Stimulated activated CD8-positive, alpha-beta memory T cell treated with anti-CD3 and anti-CD28 coated beads, Interleukin-2, amount 100 ng/mL, for 1 hour (primary cell): ENCODE measurements at places on chromosomes 6 and 20.

GRCh38 chr6:37551002-37551401, 51.3 kb upstream of the CCDC167 start:
- DNase-seq = no peak

- no peak for DNase-seq
These were observed 4.4 kb upstream of the MYLIP start for GRCh38 chr6:16124198-16125180.

DNA sequence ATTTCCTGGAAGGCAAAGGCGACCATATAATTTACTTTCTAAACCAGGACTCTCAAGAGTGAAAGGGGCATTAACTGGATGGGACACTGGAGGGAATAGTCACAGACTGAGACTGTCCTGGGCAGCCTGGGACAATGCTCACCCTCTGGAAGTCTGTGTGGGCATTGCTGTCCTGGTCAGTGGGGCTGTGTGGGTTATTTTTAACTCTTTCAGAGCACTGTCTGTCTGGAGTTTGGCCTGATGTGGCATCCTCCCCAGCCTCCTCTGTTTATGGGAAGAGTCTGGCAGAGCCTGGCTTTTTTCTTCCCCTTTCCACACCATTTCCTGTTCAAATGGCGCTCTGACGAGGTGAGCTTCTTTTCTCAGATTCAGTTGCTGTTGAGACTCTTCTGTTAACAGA, 11.7 kb downstream of the DAAM2 start:
- no peak for DNase-seq

DNA sequence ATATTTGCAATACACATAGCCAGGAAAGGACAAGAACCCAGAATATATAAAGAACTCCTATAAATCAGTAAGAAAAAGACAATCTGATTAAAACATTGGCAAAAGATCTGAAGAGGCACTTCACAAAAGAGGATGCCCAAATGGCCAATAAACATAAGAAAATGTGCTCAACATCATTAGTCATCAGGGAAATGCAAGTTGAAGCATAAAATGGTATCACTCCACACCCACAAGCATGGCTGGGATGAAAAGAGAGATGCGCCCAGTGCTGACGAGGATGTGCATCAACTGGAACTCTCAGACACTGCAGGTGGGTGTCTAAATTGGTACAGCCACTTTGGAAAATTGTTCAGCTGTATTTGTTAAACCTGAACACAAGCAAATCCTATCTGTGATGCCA, 42.4 kb upstream of the MLN start:
- no peak for DNase-seq

DNA sequence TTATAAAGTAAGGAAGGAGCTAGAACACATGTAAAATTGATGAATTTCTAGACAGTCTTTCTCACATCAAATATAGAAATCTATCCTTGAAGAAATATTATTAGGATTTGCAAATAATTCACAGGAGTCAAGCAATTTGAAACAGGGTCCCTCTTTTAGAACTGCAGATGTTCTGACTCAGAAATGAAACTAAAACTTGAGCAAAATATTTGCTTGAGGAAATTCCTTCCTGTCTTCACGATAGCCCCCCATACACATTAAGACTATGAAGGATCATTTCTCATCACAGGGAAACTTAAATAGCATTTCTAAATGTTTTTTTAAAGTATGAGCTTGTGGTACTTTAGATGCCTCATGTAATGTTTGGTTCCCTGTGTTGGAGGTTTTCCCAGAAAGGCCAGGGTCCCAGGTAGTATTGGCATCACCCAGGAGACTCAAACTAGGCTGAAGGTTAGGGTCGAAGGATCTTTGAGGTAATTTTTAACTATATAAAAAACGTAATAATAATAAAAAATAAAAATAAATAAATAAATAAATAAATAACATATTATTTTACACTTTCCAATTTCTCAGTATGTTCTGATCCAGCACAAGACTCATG, 144.0 kb upstream of the TBX18 start:
- DNase-seq = no peak

DNA sequence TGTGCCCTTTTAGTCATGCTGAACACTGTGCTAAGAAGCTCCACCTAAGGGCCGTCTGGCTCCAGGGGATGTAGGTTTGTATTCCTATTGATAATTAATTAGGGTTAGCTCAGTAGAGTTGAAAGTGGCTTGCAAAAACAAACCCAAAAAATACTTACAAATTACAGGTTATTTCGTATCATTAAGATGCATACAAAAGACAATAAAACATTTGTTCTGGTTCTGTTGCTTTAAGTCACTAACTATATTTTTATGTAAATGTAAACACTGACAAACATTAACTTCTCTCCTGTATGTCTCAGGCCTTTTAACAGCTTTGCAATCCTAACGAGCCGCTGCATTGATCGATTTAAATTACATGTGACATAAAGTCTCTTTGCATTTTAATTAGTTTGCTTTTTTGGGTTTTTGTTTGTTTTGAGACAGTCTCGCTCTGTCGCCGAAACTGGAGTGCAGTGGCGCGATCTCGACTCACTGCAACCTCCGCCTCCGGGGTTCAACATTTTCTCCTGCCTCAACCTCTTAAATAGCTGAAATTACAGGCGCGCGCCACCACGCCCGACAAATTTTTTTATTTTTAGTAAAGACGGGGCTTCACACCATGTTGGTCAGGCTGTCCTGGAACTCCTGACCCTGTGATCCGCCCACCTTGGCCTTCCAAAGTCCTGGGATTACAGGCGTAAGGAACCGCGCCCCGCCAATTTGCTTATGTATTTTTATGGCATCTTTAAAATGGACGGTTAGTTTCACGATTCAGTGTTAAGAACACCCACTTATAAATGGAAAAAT, 110.9 kb downstream of the HFE start:
- no peak for DNase-seq

DNA sequence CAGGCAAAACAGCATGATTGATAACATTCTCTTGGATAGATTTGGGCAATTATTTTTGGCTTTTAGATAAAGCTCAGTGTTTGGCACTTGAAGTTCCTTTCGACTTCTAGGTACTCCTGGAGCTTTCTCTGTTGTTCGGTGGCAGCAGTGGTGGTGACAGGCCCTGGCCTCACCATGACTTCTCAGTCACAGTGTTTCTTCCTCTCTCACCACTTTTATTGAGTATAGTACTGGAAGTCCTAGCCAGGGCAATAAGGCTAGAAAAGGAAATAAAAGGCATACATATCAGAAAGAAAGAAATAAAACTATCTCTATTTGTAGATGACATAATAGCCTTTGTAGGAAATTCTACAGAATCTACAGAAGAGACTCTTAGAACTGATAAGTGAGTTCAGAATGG, 101.2 kb upstream of the SIRPG start:
- DNase-seq = no peak

DNA sequence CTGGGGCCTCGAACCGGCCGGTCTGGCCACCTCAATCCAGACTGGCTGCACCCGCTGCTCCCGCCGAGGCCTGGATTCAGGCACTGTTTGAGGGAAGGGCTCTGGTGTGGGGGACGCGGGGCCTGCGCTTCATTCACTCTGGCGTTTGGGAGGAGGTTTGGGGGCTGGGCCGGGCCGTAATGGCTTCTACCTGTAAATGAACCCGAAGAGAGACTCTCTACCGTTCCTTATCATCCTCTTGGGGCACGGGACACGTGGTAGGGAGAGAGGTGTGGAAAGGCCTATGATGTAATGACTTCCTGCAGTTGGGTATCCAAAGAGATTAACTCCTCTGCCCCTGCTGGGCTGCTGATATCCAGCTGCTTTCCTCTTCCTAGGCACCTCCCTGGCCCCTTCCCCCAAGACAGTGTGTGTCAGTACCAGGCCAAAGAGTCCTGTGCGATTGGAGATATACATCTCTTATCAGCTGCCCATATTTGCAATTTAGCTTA, 1.8 kb downstream of the FOXO3 start:
- DNase-seq = no peak

- DNase-seq = no peak
These were observed 2.4 kb downstream of the AGPAT4 start for GRCh38 chr6:161271343-161272030.

DNA sequence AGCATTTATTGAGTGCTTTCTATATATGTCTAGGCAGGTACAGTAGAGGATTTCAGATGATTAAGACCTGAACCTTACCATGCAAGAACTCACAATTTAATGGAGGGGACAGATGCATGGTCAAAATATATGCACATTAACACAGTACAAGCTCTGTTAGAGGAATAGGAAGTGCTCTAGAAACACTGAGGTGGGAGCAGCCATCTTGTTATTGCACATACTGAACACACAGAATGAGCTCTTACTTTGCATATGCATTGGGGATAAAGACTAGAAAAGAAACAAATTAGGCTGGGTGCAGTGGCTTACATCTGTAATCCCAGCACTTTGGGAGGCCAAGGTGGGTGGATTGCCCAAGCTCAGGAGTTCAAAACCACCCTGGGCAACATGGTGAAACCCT, 438.3 kb downstream of the UTRN start:
- DNase-seq = no peak

DNA sequence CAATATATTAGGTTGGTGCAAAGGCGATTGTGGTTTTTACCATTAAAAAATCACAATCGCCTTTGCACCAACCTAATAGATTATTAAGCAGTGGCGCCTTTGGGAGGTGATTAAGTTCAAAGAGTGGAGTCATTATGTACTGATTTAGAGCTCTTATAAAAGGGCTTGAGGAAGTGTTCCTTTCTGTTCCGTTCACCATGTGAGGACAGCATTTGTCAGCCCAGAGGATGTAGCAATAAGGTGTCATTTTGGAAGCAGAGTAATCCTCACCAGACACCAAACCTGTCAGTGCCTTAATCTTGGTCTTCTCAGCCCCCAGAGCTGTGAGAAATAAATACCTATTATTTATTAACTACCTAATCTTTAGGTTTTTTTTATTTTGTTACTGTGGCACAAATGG, 542.1 kb upstream of the MAN1A1 start:
- DNase-seq = no peak

- no peak for DNase-seq
These were observed 821.3 kb downstream of the TFAP2A start for GRCh38 chr6:9593554-9593953.

DNA sequence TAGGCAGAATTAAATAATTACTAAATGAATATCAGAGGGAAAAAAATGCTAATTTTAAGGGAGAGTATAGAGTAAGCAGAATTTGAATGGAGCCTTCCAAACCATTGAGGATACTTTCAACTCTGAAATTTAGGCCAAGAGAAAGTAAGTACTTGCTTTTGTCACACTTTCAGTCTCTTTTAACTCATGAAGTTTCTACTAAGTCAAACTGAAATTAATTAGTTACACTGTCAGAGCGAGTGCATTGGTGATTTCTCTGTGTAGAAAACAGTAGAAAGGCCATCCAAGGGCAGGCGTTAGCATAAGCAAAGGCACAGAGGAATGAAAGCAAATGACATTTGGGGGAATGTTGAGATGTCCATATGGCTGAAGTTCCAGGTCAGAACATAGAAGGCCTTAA, 92.9 kb downstream of the PLEKHG1 start:
- DNase-seq = no peak

DNA sequence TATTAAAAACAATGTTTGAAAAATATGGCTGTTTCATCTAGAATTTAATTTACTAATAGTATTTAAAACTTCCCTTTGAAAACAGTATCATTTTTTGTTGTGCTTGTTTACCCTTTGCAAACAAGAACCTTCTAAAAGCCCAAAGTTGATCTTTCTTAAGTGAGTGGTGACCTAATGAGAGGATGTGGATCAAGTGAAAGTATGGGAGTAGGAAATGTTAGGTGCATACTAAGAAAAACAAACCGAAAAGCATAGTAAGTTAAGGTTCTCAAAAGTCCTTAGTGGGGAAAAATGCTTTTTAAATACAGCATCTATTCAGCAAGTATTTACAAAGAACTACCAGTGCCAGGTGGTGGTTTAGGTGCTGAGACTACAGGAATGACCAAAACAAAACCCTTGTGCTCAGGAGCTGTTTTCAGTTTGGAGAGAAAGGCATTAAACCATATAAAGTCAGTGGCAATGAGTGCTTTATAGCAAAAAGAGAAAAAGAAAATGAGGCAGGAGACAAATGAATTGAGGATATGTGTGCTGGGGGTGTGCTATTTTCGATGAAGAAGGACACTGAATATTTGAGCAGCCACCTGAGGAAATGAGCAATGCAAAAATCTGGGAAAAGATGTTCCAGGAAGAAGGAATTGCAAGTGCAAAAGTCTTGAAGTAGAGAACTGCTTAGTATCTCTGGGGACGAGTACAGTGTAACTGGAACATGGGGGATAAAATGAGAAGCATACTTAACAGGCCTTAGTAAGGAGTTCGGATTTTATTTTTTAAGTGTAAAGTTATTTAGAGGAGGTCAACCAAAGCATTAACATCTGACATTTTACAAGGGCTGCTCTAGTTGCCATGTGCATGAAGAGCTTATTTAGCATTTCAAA, 24.0 kb downstream of the RNF146 start:
- no peak for DNase-seq

GRCh38 chr6:33797626-33798342, 6.0 kb downstream of the MLN start:
- no peak for DNase-seq

GRCh38 chr20:36606158-36607066, 833 bp downstream of the RAB5IF start:
- no peak for DNase-seq

GRCh38 chr20:37053230-37053950, 42.4 kb downstream of the RBL1 start:
- no peak for DNase-seq

GRCh38 chr20:54843865-54844264, 368.5 kb downstream of the DOK5 start:
- no peak for DNase-seq

GRCh38 chr6:168192195-168192900, 113.3 kb upstream of the FRMD1 start:
- DNase-seq = no peak

DNA sequence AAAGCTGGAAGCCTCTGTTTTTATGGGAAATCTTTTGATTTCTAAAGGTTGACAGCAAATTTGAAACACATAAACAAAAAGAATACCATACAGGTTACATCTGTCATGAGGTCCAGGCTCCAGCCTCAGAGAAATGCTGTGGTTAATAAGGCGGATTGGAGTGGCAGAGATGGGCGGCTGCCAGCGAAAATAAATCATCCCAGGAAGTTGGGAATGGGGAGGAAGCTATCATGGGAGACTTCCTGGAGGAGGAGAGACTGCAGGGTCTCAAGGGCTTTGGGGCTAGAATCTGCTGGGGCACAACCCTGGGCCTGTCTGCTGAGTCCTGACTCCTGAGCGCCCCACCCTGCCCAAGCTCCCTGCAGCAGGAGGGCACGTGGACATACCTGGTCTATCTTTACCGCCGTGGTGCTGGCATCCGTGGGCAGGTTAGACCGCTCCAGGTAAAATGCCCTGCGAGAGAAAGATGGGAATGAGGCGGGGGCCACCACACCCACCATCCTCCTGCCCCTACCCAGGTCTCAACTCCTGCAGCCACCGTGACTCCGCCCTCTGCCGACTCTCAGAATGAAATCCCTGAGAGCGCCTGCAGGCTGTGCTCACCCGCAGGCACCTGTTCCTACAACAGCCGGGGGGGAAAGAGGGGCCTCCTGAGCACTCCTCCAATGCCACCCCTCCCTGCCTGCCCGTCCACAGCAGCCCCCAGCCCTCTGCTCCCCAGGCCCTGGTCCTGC, 197.3 kb downstream of the PREX1 start:
- no peak for DNase-seq
